ENCODE measurements at places on chromosomes 1 and 21.

GRCh38 chr1:71193153-71193552 lies 112.3 kb upstream of the ZRANB2 start:
- DNase-seq: no peak

- no peak for DNase-seq
Measured at GRCh38 chr1:119228335-119229080, 88.1 kb upstream of the WARS2 start.

DNA sequence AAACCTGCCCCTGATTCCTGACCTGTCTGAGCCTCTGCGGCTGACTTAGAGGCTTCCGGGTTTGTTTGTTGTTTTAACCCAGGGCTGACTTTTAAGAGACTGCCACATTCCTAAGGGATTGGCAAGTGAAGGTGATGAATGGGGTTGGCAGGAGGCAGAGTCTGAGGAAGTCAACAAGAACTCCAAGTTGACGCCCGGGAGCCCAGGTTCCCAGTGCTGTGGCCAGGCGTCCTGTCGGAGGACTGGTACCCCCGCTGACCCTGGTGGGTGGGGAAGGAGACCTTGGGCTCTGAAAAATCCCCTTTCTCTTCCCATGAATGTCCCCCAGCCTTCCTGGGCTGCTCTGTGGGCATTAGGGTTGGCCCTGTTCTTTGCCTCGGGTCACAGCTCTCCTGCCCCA lies 19.7 kb upstream of the EPS8L3 start:
- DNase-seq: no peak

- DNase-seq: no peak
Measured at GRCh38 chr1:57943365-57943764, 519.5 kb upstream of the DAB1 start.

GRCh38 chr1:168380945-168381344 lies 100.3 kb downstream of the TBX19 start:
- no peak for DNase-seq

DNA sequence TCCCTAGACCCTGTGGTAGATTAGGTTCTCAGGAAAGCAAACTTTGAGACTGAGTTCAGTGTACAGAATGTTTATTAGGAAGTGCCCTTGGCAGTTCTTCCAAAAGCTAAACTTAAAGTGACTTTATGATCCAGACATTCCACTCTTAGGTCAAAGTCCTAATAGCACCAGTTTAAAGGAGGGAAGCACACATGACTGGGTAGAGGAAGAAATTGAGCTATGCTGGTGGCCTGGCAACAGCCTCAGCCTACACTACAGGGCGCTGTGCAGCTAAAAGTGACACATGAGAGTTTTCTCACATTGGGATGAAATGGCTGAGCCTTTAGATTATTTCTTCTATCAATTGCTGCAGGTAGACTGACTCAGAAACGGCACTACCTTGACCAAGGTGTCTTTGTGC lies 280.4 kb downstream of the BRINP2 start:
- DNase-seq: no peak

DNA sequence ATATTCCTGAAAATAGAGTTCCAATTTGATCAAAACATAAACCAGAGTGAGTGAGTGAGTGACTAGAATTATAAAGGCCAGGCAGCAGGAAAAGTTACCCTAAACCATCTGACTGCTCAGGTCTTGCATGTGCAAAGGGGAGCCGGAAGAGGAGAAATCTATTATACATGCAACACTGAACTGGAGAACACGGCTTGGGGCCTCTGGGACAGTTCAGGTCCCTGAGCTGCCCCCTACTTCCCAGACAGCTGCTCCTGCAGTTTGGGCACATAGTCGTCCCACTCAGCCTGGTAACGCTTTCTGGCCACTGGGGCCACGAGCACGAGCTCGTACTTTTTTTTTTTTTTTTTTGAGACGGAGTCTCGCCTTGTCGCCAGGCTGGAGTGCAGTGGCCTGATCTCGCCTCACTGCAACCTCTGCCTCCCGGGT lies 40.1 kb downstream of the PTPRC start:
- DNase-seq: no peak
